AG09319 (cell line): ENCODE measurements at places on chromosomes 2 and 18.

DNA sequence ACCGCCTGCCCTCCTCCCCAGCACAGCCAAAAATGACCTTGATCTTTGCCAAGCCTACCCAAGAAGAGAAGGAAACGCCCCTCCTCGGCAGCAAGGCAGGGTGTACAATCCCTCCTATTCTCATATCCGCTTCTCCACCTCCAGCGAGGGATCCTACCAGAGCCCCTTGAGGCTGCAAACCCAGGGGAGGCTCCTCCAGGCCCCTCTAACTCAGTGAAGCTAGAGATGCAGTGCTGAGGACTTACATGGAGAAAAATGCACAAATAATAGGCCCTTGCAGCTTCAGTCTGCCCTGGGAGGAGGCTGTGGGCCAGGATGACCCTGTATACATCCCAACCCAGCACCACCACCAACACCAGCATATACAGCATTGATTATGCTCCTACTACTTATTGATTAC lies 46.9 kb upstream of the POMC start:
- DNase-seq = no peak

DNA sequence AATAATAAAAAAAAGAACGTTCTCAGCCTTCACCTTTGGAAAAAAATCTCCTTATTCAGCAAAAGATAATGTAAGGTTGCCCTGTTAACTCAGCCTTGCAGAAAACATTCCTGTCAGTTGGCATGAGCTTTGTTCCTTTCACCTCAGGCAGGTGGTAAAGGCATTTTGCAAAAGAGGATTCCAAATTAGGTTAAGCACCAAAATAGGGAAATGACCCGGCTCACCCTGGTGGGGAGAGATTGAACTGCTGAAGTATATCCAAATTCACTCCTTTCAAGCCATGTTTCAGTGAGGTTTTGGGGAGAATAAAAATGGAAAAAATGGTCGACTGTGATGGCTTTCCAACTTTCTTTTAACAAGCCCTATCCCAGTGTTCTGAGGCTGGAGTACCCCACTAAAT lies 1988.8 kb upstream of the PIK3C3 start:
- no peak for DNase-seq

GRCh38 chr2:127320586-127321275 lies 26.8 kb upstream of the ERCC3 start:
- DNase-seq = no peak

DNA sequence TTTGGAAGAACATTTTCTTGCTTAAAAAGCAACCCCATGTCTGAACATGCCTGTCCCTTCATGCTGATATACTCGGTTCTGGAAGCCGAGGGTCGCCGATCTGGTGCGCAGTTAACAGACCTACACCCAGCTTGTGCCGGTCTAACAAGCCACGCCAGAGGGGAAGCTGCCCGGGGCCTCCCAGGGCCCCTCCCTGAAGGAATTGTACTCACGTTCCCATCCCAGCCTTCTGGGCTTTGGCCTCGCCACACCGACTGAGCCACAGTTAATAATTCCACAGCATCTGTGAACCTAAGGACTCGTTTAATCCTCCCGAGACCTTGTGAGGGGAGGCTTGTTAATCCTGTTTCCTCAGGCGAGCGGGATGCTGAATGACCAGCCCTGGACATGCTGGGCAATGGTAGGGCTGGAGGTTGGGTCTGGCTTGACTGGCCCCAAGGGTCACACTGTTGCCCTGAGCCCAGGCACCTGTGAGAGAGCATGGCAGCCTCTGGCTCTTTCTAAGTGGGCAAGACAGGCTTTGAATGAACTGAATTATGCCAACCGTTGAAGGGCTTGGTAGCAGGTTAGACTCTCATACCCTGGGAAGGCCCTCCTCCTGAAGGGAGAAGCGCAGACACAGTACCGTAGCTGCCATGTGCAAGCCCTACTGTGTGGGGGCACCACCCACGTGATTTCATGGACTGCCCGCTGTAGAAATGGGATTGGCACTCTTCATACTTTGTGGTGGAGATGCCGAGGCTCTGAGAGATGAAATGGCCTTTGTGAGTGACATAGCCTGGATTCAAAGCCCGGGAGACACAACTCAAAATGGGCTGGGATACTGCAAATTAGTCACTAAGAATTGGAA lies 27.9 kb upstream of the ODC1 start:
- DNase-seq = no peak

- no peak for DNase-seq
Observed at GRCh38 chr2:98459496-98460175, 15.0 kb downstream of the INPP4A start.

DNA sequence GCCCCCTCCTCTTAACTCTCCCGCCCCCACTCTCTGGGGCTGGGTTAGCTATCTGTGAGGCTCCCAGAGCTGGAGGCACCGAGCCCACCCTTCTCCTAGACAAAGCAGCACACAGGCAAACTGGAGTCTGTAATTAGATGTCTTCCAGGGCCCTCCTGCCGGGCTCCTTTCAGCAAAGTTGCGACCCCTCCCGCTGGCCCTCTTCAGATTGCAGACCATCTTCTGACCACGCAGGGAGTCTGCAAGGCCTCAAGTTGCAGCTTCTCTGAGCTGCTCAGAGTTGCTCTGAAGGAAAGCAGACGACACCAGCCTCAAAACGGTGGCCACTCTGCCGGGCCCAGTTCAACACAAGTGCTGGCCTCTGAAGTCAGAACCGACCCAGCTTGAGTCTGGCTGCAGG lies 228.4 kb upstream of the COPS8 start:
- no peak for DNase-seq

DNA sequence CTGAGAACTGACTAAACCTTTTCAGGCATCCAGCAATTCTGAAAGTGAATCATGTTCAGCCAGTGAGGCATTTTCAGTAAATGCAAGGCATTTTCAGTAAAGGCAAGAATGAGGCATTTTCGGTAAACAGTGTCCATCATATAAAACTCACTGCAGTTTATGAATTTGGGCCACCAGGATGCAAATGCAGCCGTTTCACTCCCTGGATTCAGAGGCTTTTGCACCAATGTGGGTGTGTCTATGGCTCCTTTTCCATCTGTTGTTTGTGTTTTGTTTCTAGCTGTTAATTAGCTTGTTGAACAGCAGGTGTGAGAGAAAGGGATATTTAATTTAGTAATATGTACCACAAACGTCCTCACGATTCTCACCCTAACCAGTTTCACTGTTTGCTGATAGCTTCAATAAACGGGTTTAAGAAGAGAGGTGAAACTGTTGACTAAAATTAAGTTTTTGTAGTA lies 116.3 kb upstream of the PGAP1 start:
- no peak for DNase-seq

DNA sequence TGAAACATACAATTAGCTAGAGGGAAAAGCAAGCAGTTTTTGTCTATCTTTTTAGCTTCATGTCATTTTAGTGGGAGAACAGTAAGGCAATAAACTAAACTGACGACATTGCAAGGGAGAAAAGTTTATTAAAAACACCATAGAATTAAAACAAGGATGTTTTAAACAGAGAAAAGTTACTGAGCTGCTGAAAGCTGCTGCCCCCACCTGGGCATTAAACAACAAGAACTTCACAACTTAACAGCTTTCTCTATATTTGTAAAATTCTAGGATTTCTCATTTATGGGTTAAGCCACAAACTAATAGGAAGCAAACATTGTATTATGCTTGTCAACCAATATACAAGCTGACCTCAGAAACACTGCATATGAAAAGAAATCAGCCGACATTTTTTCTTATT lies 289.2 kb downstream of the ERBB4 start:
- DNase-seq = peak; percentile 16

GRCh38 chr2:22843919-22844537 lies 541.0 kb upstream of the KLHL29 start:
- DNase-seq = no peak

DNA sequence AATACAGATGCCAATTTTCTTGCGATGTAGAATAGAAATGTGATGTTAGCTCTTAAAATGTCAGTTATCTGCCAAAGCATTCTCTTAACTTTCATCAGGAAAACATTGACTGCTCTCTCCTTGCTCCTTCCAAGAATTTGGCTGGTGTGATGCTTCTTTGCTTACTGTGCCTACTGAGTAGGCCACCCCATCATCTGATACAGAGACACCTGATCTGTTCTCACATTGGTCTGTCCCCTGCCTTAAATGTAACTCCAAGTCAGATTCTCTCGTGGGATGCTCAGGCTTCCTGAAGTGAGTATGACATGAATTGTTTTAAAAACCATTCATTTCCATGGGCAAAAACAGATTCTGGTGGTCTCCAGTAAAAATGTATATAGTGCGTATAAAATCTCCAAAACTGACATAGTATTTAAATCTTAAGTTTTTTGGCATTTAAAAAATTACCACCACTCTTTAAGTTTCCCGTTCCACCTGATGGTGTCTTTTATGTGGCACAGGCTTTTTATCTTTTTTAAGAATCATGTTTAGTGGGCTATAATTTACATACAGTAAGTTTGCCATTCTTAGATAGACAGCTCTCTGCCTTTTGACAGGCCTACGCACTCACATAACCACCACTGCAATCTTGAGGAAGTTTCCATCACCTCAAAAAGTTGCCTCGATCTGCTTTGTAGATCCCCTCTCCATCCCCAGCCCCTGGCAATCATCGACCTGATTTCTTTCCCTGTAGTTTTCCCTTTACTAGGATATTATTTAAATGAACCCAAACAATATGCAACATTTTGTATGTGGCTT lies 36.6 kb downstream of the UBE2F start:
- no peak for DNase-seq

- no peak for DNase-seq
Observed at GRCh38 chr2:74777161-74777900, 56.6 kb upstream of the HK2 start.

DNA sequence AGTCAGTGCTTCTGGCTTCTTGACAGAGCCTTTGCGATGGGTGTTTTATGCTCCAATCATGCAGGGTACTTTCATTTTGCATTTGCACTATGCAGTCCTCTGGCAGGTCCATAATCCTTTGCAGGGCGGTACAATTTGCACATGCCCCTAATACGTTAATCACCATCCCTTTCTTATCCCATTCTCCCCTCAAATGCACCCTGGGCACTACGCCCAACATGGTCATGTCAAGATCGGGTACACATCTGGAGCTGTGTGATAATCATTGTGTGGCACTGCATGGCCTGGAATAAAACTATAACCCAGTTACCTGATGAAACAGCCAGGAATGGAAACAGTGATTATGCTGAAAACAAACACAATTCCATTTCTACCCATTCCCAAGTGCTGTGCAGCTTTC lies 27.7 kb downstream of the LOXHD1 start:
- no peak for DNase-seq

DNA sequence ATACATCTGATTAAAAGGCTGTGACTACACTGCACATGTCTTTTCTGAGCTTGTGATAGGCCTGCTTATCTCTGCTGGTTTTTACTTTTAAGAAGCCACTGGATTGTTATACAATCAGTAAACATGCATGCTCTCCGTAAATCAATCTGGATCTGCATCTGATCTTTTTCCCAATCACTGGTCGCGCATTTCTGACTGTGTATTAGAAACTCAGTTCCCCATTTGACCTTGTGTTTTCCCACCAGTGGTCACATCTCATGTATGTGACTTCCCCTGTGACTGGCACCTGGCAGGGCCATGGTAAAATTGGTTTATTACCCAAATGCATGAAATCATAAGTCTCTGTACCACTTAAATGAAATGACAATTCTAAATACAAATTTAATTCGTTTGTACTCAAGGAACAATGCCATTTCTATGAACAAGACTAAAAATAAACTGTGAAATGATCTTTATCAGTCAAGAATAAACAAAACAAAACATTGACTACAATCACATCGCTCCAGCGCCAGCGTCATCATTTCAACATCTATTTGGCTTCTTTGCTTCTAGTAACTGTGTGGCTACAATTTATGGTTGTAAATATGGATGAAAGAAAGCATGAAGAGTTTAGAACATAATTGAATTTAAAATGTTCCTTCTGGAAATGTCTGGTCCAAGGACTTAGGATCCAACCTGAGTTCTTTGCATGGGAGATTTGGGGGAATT lies 396.6 kb upstream of the TRIB2 start:
- DNase-seq = peak; percentile 29
